ENCODE measurements at places on chromosomes 2 and 18.

- DNase-seq: no peak
Measured at GRCh38 chr2:106044859-106045258, 149.2 kb downstream of the UXS1 start.

DNA sequence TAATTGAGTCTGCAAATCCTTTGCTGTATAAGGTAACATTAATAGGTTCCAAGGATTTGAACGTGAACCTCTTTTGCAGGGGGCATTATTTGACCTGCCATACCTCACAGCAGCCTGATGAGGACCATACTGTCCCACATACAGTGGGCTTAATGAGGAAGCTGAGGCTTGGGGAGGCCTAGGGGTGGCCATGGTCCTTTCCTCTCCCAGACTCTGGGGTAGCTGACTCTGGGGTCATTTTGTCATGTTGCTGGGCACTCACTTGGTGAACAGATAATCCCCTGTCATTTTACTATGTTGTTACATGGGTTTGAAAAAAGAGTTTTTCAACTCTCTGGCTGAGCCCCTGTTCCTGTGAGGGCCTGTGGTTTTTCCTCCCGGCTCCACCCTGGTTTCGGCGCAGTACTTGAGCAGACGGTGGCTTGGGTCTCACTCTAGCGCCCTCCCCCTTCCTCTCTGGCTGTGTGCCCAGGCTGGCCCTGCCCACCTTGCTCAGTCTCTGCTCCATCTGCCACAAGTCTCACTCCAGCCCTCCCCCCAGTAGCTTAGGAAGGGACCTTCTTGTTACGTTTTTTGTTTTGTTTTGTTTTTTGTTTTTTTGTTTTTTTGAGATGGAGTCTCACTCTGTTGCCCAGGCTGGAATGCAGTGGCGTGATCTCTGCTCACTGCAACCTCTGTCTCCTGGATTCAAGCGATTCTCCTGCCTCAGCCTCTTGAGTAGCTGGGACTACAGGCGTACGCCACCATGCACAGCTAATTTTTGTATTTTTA, 21.0 kb downstream of the INPP4A start:
- no peak for DNase-seq

DNA sequence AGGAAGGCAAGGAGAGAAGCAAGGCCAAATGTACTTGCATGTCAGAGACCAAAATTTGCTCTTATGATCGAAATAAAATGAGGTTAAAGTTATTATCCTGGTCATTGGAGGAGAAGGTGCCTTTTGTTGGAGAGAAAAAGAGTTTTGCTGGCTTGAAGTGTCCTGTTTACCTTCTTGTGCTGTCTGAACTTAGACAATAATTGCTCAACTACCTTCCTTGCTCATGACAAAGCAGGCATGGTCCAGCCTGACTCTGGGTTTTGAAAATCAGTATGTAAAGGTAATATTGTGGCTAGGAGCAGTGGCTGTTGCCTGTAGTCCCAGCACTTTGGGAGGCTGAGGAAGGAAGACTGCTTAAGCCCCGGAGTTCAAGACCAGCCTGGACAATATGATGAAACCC, 89.1 kb downstream of the MEIS1 start:
- DNase-seq: no peak

DNA sequence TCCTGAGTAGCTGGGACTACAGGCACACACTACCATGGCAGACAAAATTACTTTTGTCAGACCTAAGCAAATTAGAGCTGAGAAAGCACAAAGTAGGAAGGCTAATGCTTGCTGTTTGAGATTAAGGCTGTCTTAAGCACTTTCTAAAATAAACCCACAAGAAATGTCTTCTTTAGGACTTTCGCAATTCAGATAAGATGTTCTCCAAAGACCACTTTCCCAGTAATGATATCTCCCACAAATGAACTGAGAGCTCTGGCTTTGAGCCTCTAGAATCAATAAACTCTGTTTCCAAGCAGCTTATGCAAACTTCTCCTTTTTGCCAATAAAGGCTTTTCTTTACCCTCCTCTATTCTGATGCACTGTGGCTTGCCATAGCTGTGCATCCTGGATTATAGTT, 32.0 kb upstream of the GALNT1 start:
- no peak for DNase-seq

DNA sequence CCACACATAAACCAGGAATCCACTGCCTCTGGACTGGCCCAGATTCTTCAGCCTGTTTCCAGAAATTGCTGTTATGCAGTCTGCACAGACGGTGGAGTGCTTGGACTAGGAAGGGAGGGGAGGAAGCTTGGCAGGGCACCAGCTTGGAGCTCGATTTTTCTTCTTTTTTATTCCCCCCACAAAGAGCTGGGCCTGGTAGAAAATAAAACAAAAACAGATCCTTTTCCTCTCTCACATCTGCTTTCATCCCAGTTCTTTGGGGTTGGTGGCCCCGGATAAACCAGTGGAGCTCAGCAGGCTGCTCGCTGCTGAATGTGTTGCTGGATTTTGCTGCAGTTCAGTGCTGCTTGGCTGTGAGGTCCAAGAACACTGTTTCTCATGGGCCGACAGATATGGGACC, 16.0 kb downstream of the LRRTM1 start:
- no peak for DNase-seq

DNA sequence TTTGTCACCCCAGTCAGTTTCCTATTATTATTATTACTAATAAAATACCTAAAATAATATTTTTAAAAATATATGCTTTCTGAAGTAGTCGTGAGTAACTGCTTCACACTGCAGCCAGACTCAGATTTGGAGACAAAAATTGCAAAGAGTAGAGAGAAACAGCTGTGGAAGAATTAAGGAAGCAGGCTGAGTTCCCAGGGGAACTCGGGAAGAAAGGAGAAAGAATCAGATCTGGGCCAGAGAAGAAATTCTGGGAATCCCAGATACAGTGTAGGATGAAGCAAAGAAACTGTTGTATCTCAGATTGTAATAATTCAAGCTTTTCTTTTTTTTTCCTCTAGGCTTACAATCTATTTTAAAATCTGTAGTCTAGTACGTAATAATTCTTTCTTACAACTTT, 182.3 kb downstream of the FTCDNL1 start:
- DNase-seq: no peak

- DNase-seq: no peak
Measured at GRCh38 chr2:149899390-149899789, 311.8 kb upstream of the MMADHC start.

GRCh38 chr18:55968550-55968949, 380.6 kb upstream of the TCF4 start:
- no peak for DNase-seq

- DNase-seq: peak; percentile 12
Measured at GRCh38 chr2:118177318-118177717, 89.0 kb downstream of the INSIG2 start.

DNA sequence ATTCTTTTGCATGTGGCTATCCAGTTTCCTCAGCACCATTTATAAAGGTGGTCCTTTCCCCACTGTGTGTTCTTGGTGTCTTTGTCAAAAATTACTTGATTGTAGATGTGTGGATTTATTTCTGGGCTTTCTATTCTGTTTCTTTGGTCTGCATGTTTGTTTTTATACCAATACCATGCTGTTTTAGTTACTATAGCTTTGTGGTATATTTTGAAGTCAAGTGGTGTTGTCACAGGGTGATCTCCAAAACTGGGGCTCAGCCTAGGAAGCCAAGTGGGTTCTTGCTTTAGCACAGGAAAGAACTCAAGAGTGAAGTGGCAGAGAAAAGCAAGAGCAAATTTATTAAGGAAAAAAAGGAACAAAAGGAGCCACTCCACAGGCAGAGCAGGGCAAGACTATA, 6.0 kb upstream of the SNTG2 start:
- no peak for DNase-seq

DNA sequence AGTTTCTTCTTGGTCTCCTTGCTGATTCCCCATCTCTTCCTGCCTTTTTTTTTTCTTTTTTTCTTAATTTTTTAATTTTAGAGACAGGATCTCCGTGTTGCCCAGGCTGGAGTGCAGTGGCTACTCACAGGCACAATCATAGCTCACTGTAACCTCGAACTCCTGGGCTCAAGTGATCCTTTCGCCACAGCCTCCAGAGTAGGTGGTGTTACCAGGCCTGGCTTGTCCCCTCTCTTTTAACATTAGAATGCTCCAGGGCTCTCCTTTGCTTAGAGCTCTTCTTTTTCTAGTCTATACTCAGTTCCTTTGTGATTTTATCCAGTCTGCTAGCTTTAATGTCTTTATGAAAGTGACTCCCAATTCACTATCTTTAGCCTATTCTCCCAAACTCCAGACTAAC, 89.2 kb downstream of the ARHGEF33 start:
- DNase-seq: no peak

DNA sequence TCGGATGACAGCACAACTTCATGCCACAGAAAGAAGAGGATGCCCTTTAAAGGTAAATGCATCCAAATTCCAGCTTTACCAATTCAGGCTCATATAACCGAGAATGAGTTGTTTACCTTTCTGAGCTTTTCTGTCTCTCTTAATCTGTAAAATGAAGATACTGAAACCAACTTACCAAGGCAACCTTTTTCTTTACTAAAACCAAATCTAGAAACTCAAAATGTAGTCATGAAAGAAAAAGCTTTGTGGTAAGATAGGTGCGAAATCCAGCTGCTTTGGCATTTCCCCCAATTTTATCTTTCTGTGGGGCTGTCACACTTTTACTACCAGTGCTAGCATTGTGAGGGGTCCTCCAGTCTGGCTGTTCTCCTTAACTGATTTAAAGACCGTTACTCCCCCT, 240.4 kb downstream of the IKZF2 start:
- no peak for DNase-seq

GRCh38 chr2:178895872-178896271, 88.6 kb upstream of the TTN start:
- no peak for DNase-seq

- no peak for DNase-seq
Measured at GRCh38 chr2:68385907-68386287, 20.8 kb downstream of the PLEK start.

DNA sequence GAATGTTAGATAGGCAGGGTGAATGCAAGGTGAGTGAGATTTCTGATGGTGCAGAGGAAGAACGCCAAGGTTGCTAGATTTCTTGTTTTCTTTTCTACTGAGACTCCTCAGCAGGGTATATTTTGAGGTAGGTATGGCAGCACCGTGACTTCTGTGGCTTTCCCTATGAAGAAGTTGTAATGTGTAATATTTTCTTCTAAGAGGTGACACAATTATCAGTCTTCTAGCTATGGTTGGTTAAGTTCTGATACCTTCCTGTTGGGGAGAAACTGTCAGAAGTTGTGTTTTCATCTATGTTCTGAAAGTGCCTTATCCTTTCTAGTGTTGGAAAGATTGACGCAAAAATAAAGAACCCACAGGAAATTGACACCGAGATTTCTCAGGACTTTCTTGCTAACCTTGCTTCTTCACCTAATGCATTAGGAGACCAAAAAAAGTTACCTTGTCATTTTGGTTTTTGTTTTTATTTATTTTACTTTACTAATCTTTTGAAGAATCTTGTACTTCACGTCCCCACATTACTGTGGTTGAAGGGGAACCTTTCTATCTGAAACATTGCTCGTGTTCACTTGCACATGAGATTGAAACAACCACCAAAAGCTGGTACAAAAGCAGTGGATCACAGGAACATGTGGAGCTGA, 11.9 kb downstream of the IL18R1 start:
- peak; percentile 24 for DNase-seq

- no peak for DNase-seq
Measured at GRCh38 chr2:43448822-43449110, 147.1 kb downstream of the THADA start.

DNA sequence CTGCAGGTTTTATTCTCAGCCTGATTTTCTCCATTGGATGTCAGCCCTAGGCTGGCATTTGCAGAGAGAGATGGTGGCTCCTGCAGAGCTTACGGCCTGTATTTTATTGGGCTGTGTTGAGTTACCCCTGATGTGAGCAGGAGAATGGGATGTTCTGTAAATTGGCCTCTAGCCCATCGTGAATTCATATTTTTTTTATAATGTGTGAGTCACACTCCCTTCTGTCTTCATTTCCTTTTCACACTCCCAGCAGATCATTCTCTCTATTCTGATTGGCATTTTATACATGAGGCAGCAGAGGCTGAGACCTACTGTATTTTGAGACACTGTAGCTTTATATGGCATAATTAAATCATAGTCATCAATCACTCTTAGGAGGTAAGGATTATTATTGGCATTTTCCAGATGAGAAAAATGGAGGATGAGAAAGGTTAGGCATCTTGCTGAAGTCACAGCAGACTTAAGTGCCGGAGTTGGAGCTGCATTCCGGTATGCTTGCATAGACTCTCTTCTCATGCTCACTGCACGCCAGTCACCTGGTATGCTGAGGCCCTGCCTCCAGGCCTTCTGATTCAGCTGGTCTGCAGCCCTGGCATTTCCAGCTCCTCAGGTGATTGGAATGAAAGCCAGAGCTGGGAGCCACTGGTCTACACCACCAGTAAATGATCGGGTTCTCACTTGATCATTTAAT, 142.4 kb downstream of the NEDD4L start:
- no peak for DNase-seq

GRCh38 chr18:29285471-29285870, 1108.5 kb upstream of the CDH2 start:
- DNase-seq: no peak

DNA sequence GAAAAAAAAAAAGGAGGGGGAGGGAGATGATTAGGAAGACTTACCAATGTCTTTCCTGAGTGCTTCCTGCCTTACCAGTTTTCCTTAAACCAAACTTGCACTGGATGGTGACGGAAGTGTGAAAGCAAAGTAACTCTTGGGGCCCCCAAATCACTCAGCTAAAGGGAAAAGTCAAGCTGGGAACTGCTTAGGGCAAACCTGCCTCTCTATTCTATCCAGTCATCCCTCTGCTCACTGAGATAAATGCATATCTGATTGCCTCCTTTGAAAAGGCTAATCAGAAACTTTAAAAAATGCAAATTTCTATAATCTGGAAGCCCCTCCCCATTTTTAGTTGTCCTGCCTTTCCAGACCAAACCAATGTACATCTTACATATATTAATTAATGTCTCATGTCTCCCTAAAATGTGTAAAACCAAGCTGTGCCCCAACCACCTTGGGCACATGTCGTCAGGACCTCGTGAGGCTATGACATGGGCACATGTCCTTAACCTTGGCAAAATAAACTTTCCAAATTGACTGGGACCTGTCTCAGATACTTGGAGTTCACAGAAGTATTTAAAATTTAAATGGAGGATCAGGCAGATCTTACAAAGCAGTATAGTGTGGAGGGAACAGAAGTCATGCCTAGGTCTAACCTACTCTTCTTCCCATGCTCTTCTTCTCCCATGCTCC, 7.2 kb upstream of the CYBRD1 start:
- DNase-seq: no peak

DNA sequence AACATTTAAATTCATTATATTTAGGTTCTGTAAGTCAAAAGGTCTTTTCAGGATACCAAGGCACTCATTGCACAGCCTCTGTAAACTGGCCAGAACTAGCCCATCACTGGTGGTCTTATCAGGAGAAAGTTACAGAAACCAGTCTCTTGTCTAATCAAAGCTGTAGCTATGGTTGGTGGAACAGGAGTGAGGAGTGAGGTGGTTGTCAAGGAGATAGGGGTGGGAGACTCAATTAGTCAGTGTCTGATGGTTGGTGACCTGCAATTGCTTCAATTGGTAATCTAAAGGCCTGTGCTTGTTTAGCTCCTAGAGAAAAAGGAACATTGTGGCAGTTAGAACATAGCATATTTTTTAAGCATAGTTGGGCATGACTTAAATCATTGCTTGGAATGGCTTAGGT, 458.6 kb upstream of the CDH2 start:
- DNase-seq: no peak

GRCh38 chr18:58966005-58966677, 101.5 kb downstream of the ZNF532 start:
- DNase-seq: no peak

GRCh38 chr18:28078849-28079248, 98.1 kb downstream of the CDH2 start:
- no peak for DNase-seq

All from stimulated activated CD4-positive, alpha-beta T cell treated with anti-CD3 and anti-CD28 coated beads, Interleukin-4, amount 100 ng/mL, for 48 hours (primary cell).